ENCODE measurements at places on chromosomes 7 and 10.

- DNase-seq: no peak
Observed at GRCh38 chr7:47957156-47957555, 8.9 kb upstream of the PKD1L1 start.

DNA sequence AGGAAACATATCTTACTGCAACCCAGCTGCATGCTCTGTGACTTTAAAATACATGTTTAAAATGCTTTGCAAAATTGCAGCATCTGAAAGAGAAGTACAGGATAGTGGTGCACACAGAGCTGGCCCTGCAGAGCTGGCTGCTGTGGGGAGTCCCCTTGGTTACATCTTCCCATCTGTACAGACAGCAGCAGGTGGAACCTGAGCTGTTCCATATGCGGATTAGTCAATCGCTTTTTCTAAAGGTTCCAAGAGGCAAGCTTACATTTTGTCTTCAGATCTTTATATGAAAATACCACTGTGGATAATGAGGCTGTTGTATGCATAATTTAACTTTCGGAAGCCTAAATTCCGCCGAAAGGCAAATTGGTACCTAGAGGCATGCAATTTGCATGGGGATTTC is 444.1 kb downstream of the NRG3 start:
- no peak for DNase-seq

DNA sequence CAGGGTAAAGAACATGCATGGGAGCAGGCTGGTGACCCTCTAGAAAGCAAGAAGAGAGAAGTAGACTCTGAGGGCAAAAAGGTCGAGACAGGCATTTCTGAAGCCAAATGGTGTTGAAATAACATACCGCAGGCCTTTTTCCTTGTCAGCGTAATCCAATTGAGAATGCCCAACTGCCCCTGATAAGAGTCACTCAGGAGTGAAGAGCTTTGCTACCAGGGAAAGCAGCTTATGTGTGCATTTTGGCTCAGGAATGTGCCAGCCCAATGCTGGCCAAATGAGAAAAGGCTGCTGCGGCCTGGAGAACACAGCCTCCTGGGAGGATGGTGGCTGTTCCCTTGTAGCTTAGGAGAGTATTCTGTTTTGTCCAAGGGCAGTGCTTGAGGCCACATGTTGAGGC is 61.4 kb upstream of the NFKB2 start:
- DNase-seq: no peak

DNA sequence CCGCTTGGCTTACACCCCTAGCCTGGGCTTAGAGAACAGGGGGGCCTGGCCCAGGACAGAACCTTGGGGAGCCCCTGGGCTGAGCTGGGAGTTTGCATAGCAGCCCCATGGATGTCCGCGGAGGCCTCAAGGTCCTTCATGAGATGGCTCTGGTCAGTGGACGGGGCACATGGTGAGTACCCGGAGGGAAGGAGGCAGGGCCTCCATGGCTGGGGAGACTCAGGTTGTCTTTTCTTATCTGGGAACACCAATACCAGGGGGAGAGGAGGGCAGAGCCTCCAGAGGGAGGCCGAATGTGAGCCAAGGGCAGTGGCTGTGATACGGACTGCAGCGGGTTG is 64.8 kb downstream of the GLRX3 start:
- no peak for DNase-seq

- no peak for DNase-seq
Observed at GRCh38 chr7:96093435-96093834, 228.5 kb downstream of the SLC25A13 start.

- no peak for DNase-seq
Observed at GRCh38 chr10:51342381-51342780, 268.1 kb downstream of the PRKG1 start.

DNA sequence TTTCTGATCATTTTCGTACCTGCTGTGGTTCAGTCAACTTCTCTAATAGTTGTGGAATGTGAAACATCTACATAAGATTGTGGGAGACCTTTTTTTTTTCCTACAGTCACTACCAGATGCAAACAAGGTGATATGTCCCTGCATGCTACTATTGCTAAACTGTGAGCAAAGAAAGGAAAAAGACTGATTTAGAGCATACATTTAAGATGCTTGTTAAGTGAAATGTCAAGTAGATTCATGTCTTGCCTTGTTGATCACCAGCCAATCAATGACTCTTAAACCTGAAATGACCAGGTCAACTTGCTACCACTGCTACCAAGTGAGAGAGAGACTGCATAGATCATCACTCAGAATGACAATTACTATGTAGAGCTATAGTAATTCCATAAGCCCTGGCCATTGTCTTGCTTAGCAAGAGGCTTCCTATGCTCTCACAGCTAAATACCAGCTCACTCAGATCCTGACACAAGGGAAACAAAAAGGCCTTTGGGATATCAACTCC is 84.3 kb upstream of the SKAP2 start:
- DNase-seq: no peak

GRCh38 chr10:129773359-129773990 is 190.6 kb downstream of the EBF3 start:
- DNase-seq: no peak

DNA sequence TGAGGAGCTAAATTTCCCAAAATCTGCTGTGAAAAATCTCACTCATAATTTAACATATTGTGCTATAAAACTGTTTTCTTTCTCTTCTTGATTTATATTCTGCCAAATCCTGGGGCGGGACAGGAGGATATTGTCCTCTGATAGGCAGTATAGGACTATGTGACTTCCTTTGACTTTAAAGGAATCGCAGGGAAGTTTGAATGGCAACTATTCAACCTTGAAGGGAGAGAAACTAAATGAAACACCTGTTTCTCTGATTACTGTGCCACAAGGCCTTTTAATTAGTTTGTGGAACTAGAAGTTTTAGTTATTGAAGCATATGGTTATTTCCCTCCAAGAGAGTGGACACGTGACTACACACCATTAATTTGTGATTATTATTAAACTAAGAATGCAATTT is 607.4 kb downstream of the GATA3 start:
- DNase-seq: no peak

DNA sequence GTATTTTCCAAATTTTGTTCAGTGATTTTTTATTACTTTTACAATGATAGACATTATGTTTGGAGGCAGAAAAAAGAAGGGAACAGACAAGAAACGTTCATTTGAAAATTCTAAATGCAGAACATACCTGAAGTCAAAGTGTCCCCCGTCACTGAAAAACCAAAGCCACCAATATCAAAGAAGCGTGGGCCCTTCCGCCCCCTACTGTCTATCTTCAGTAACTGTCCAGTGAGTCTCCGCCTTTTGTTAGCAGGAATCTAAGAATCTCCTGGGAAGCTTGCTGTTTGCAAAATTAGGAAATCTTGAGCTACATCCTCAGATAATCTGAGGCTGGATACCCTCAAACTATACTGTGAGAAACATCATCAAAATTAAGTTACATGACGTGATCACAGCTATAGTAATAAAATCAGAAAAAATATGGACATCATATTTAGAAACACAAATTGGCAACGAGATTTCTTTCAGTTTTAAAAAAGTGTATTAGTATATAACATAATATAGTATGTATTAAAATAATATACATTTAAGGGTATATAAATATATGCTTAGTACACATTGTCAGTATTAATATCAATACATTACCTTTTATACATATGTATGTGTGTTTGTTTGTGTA is 169.3 kb upstream of the AKR1E2 start:
- DNase-seq: peak; percentile 24

DNA sequence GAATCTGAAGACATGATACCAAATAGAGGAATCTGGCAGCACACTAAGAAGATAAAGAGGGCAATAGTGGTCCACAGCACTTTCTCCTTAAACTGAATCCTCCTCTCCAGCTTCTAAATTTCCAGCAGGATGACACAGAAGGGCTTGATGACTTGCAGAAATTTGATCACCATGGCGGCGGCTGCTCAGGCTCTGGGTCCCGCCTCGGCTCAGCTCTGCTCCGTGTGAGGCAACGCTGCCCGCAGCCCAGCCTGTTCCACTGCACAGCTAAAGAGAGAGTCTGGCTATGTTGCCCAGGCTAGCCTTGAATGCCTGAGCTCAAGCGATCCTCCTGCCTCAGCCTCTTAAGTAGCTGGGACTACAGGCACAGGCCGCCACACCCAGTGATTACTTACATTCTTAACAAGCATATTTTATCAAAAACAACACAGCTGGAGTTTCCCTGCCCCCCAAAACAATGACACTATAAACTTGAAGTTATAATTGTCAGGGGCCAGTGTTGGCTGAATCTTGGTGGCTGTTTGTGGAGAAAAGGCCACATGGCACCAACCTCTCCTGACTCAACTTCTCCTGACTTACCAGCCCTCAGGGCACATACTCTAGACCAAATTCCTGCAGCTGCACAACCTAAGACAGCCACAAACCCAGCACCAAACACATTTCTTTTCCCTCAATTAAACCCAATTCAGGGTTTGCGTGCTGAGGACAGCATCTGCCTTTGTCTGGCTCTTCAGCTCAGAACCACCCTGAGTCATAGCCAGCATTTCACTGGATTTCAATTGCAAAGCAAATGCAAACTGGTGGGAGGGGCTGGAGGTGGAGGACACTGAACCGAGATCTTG is 11.6 kb upstream of the TNPO3 start:
- DNase-seq: no peak

DNA sequence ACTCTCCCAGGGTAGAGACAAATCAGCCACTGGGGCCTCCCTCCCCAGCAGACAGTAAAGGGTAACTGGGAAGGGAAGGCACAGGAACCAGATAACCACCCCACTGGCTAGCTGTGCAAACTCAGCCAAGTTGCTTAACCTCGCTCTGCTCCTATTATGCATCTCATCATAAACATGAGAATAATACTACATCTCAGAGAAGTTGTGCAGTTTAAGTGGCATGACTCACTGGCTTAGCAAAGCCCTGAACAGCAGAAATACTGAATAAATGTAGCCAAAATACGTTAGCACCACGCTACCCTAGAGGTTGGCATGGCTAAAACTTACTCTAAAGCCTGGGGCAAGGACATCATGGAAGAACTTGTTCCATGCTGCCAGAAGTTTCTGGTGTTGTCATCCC is 128.1 kb upstream of the ANK3 start:
- DNase-seq: no peak

GRCh38 chr7:87013136-87013839 is 46.2 kb downstream of the ELAPOR2 start:
- no peak for DNase-seq
